Activated naive CD4-positive, alpha-beta T cell (primary cell): ENCODE measurements at places on chromosomes 11 and 22.

DNA sequence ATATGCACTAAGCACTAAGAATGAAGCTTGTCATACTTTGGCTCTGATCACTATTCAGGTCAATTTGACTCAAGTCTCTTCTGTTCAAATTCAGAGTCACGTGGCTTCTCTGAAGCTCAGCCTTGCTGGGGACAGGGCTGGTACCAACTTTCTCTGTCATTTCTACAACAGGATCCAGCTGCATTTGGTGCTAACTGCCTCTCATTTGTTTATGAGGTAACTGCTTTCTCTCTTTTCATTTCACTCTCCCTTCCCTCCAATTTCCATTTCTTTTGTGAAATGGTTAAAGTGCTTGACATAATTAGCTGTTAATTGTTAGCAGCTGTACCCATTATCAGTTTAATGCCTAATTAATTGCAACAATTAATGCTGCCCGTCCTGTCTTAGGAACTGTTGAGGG lies 259.7 kb upstream of the PLET1 start:
- no peak for DNase-seq

DNA sequence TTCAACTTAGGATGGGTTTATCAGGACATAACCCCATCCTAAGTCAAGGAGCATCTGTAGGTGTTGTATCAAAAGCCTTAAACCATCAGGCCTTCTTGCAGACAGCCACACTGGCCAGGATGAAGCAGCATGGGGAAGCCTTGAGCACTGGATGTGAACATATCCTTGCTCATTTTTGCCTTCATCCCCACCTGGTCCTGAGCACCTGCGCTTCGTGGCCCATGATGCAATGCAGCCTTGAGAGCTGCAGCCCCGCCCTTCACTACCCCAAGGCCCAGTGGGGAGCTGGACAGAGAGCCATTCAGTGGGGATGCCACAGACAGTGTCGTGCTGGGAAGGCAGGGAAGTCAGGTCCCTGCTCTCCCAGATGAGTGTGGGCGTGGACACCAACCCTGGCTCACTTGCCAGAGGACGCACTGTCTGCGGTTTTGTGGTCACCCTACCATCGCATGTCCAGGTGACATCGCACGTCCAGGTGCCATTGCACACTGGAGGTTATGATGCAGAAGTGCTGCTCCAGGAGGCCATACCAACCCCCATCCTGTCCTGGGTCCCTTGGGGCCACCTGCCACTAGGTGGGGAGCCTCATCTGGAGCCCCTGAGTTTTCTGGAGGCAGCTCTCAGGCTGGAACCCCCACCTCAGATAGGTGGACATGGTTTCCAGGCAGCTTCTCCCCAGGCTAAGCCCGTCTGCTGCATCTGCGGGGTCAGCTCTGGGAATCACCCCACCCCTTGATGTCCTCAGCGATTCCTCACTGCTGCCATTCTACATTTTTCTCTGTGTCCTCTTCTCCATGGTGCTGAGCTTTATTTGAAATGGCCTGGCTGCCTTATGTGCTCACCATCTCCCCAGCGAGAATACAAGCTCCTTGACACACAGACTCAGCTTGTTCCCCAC lies 14.4 kb downstream of the GNAZ start:
- no peak for DNase-seq

DNA sequence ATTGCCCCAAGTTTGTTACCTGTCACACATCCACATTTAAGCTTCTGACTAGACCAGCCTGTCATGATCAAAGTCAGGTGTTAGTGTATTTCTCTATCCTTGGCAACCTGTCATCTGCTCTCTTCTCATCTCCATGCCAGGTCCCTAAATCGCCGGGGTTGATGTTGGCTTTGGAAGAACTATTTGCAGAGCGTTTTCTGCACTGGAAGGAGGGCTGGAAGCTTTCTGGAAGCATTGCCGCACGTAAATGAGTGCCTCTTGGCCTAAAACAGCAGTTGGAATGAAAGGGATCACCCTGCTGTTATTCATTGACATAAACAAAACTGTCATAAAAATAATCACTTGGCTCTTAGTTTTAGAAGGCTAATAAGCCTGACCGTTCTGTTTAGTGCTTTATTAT lies 1.4 kb downstream of the TTC12 start:
- no peak for DNase-seq

GRCh38 chr22:20919718-20920117 lies 2.5 kb downstream of the CRKL start:
- DNase-seq, result no peak

DNA sequence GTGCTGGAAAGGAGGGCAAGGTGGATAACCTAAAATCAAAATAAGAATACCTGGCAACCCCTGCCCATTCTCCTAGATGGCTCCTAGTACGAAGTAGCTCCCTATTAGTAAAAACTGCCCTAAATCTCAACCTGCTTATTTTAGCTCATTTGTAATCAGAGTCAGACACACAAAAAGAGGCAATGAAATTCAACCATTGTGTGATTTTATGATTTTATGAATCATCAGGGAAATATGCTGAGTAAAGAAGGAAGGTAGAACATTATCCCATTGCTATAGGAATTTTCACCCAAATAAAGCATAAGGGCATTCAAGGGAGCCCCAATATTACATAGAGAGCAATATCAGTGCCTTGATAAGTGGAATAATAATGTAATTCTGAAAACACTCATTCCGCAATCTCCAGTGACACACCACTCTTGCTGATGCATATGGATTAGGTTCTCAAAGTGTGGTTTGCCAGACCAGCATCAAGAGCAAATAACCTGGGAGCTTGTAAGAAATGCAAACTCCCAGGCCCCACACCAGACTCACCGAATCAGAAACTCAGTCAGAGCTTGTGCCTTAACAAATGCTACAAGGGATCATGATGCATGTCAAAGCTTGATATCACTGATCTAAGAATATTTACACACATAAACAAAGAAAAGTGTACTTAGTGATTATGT lies 789.6 kb downstream of the DLG2 start:
- no peak for DNase-seq

DNA sequence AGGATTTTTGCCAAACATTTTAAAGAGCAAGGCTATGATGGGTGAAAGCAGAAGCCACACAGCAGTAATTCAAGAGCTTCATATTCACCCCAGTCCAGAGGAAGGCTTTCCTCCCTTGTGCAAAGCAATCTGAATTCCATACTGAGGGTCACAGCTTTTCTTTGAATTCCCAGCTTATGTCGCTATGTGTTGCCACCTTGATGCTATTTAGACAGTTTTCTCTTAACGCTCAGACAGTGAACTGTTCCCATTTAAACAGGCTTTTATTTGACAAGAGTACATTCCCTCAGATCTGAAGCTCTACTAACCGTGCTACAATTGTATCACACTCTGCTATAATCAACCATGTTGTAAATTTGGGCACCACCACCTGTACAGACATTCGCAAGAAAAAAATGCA lies 279.7 kb downstream of the CADM1 start:
- DNase-seq, result no peak

DNA sequence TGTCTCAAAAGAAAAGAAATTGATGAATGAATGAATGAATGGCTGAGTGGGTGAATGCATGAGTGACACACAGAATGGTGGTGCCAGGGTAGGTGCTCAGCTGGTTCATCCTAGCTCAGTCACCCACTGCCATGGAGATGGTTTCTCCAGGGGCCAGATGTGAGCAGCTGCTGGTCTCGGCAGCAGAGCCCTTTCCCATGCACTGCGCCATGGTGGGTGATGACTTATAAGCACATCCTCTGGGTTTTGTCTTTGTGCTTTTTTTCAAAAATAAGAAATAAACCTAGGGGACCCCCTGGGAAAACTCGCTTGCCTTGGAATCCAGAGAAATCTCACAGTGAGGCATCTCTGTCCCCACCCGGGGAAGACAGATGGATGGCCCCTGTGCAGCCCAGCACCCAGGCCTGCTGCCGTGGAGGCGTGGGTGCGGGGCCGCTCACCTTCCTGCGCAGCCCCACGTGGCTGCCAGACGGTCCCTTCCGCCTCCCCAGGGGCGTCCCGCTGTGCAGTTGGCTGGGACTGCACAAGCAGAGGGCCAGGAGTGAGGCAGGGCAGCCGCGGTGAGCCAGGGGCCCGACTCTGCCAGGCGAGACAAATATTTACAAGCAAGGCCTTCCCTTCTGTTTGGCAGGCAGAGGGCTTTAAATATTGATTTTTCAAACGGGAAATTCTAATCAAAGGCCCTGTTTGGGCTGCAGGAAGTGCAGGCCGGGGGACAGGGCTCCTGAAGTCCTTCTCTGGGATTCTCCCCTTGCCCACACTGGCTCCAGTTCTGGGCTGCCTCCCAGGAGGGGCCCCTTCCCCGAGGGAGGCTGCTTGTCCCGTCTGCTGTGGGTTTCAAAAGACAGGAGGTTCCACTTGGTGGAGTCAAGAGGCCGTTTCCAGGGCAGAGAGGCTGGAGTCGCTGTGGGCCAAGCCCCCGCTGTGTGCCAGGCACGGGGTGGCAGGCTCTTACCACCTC lies 24.3 kb downstream of the MPPED1 start:
- DNase-seq, result no peak

DNA sequence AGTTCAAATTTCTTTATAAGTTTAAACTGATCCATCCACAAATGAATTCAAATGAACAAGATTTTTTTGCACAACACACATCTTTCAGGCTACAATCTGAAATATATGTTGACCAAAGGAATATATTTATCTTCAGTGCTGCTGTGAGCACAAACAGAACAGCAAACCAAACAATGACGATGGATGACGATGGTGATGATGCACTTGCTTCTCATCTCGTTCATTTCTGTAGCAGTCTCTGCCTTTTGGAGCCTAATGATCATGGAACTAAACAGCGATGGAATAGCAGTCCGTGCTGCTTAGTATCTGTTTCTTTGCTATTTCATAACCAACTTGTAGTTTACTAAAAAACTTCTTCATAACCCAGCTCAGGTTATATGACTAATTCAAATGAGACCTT lies 220.7 kb upstream of the BLID start:
- no peak for DNase-seq

DNA sequence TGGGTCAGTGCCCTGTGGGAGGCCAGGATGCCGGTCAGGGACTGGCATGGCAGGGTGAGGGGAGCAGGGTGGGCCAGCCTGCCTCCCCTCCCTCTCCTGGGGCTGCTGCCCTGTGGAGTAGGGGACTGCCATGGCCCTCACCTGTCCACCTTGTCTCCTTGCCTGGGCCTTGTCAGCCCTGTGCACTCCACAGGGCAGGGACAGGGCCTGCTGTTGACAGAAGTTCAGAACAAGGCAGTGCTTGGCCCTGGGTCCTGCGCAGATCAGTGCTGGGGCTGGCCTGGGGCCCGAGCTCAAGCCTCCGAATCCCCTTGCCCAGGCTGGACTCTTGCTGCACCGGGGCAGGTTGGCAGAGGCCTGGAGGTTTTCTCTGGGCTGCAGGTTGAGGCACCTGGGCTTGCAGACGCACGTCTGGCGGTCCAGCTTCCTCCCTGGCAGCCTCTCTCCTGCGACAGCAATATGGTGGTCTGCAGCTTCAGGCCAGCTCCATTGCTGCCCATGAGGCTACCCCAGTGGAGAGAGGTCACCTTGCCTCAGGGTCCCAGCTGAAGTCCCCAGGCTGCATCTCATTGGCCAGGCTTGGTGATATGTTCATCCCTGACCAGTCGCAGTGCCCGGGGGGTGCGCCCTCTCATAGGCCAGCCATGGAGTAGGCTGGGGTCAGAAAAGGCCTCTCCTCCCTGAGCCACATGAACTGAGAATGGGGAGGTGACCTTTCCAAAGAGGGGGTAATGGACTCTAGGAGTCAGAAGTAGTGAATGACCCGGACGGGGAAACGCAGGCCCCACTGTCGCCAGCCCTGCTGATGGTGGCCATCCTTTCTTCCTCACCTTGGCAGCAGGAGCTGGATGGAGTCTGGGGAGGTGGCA lies 21.5 kb upstream of the CHKA start:
- DNase-seq, result no peak
